ENCODE measurements at places on chromosomes 5 and 9. TPM values are rescaled to one million over a fixed set of nuclear protein-coding genes. Genes with fewer than 3 reads are reported as not detected.

The ABITRAM gene
- total RNA-seq: 12.5 TPM

DNA sequence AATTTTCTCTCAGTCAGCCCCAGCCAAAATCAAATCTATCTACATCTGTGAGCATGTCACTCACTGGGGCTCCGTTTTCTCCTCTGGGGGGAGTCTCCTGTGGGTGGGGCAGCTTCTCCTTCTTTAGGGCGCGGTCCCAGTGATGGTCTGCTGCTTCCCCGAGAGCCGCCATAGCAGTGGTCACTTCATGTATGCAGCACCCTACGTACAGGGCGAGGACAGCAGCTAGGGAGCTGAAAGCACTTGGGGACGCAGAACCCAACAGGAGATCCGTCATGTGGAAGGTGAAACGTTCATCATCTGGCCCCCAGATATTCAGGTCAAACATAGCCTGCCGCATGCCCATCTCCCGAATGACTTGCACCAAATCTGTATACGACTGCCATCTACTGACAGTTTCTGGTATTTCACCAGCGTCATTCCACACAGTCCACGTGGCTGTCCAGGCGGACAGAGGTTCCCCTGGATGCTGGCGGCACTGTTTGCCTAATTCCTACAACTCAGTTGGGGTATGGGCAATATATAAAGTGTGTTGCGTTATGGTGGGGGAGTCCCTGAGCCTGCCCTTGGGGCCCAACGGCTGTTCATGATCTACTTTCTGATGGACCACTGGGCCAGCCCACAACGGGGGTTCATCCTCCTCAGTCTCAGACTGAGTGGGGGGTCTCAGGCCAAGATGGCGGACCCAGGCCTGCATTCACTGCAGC, 795.0 kb downstream of the EFNA5 start:
- no peak overlapping the region for H3K27ac ChIP-seq
- DNase-seq: peak; percentile 1
- no peak overlapping the region for H3K4me3 ChIP-seq
- no peaks in the 10 kb centered on the region for H3K4me1 ChIP-seq
- no peaks in the 10 kb centered on the region for H3K36me3 ChIP-seq

DNA sequence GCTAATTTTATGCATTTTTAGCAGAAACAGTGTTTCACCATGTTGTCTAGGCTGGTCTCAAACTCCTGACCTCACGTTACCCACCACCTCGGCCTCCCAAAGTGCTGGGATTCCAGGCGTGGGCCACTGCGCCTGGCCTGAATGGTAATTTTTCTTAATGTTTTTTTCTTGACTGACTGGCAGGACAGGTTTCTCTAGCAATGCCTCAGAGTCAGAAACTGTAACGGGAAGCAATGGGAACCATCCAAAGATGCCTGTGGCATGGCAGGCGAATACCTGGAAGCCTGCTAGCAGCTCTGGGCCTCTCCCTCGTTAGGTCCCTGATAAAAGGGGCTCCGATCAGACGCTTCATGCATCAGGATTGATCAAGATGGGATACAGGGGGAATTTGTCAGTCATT, 639.2 kb downstream of the NR2F1-AS1 start:
- no peak overlapping the region for H3K4me3 ChIP-seq
- no peak for DNase-seq
- no peak overlapping the region for H3K27ac ChIP-seq
- H3K4me1 ChIP-seq: no peaks in the 10 kb centered on the region
- H3K36me3 ChIP-seq: no peaks in the 10 kb centered on the region
- H3K27me3 ChIP-seq: no peaks in the 10 kb centered on the region

The ZNF454 gene
- not detected for total RNA-seq

DNA sequence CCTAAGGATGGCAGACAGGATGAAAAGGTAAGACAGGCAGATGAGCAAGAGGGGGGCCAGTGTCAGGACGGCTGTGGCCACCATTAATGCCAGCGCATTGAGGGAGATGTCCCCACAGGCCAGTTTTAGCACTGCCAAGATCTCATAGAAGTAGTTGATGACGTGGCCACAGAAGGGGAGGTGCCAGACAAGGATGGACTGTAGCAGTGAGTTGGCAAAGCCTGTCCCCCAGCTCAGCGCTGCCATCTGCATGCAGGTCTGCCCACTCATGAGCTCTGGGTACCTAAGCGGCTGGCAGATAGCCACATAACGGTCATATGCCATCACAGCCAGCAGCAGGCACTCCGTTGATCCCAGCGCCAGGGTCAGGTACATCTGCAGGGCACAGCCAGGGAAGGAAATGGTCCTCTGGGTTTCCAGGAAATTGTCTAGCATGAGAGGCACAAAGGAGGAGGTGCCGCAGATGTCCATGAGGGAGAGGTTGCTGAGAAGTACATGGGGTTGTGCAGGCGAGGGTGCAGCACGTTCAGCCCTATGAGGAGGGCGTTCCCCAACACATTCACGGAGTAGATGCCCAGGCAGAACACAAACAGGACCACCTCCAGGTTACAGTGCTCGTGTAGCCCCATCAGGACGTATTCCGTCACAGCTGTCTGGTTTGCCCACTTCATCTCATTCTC, 10.8 kb downstream of the OR13J1 start:
- no peaks in the 10 kb centered on the region for H3K36me3 ChIP-seq
- no peak overlapping the region for H3K27ac ChIP-seq

DNA sequence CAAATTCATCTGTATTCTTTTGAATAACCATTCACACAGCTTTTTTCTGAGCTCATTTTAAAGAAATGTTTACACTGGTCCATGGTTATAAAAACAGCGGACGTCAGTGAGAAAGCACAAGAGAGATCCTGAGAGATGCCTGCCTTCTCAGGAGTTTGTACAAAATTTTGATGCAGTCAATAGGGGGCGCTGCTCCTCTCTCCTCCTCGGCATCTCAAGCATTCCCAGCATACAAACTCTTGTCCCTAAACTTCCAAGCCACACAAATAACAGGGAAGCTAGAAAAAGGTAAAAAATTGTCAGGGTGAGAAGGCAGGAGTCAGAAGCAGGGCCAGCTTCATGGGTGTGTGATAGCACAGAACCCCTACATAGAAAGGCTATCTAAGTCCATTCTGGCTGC, 11.2 kb upstream of the CCDC152 start:
- H3K36me3 ChIP-seq: no peaks in the 10 kb centered on the region
- DNase-seq: no peak
- no peak overlapping the region for H3K4me3 ChIP-seq

The DMAC1 gene
- total RNA-seq: 58.8 TPM

- H3K27ac ChIP-seq: no peak overlapping the region
- no peak overlapping the region for H3K4me3 ChIP-seq
- H3K4me1 ChIP-seq: no peaks in the 10 kb centered on the region
- peaks cover 23% of the 10 kb centered on the region for H3K27me3 ChIP-seq
- DNase-seq: no peak
- H3K36me3 ChIP-seq: no peaks in the 10 kb centered on the region
Observed at GRCh38 chr9:101716629-101717028, 21.8 kb downstream of the GRIN3A start.

- H3K4me3 ChIP-seq: no peak overlapping the region
- H3K27me3 ChIP-seq: peaks cover 5% of the 10 kb centered on the region
- DNase-seq: no peak
- no peak overlapping the region for H3K27ac ChIP-seq
- no peaks in the 10 kb centered on the region for H3K4me1 ChIP-seq
Observed at GRCh38 chr5:6222899-6223298, 155.4 kb downstream of the MED10 start.

- no peak overlapping the region for H3K4me3 ChIP-seq
- peaks cover 2% of the 10 kb centered on the region for H3K36me3 ChIP-seq
- no peak overlapping the region for H3K27ac ChIP-seq
- H3K4me1 ChIP-seq: peaks cover 23% of the 10 kb centered on the region
- DNase-seq: no peak
Observed at GRCh38 chr5:90968319-90968718, 409.7 kb downstream of the ADGRV1 start.

GRCh38 chr9:103574056-103574455, 520.1 kb upstream of the SMC2 start:
- no peaks in the 10 kb centered on the region for H3K4me1 ChIP-seq
- H3K27me3 ChIP-seq: no peaks in the 10 kb centered on the region
- no peak overlapping the region for H3K4me3 ChIP-seq
- DNase-seq: no peak
- no peak overlapping the region for H3K27ac ChIP-seq

DNA sequence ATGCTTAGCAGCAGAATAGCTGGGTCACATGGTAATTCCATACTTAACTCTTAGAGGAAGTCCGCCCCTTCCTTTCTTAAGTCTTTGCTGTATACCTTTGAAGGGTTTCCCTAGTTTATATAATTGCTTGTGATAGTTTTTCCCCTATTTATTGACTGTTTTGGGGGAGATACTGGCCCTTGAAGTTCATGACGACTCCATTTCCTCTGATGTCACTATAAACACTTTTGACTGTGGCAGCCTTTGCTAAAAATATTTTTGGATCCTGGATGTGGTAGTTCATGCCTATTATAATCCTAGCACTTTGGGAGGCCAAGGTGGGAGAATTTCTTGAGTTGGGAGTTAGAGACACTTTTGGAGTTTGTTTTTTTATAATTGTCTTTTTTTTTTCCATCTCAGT, 38.4 kb downstream of the NSD1 start:
- no peaks in the 10 kb centered on the region for H3K27me3 ChIP-seq
- peak overlapping the region; percentile 18 for H3K27ac ChIP-seq
- peaks cover 11% of the 10 kb centered on the region for H3K36me3 ChIP-seq
- DNase-seq: no peak
- H3K4me1 ChIP-seq: peaks cover 15% of the 10 kb centered on the region

The ELAVL2 gene
- not detected for total RNA-seq

The MRPL50 gene
- total RNA-seq: 19.4 TPM

GRCh38 chr9:5336688-5337087, 3.0 kb downstream of the RLN1 start:
- H3K36me3 ChIP-seq: peaks cover 18% of the 10 kb centered on the region
- peak overlapping the region; percentile 29 for H3K27ac ChIP-seq
- no peaks in the 10 kb centered on the region for H3K27me3 ChIP-seq
- peak overlapping the region; percentile 57 for H3K4me3 ChIP-seq

The SMIM33 gene
- total RNA-seq: 0.16 TPM

All from activated naive CD8-positive, alpha-beta T cell treated with anti-CD3 and anti-CD28 coated beads for 36 hours (primary cell).